ENCODE measurements at places on chromosomes 6 and 20.

DNA sequence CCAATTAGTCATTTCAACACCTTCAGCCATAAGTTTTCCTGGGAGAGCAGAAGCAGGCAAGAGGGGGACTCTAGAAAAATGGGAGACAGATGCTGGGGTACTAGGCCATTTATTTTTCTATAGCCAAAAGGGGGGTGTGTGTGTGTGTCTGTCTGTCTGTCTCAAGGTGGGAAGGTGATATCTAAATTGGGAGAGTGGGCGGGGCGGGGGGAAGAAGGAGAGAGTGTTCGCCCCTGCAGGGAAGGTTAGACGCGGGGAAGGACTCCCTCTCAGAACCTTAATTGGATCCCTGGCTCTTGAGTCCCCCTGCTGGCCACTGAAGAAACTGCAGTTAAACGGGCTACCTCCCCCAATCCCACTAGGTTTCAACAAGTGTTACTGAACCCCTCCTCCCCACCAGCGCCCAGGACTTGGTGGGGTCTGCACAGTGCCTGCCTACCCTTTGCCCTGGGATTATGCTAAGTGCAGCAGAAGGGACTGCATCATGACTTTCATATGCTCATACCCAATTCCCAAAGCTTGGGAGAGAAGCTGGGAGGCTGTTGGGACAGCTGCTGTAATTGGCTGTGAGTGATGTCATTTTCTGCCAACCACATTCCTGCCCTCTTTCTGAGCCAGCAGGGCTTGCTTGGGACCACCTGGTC, 45.8 kb downstream of the FOXP4 start:
- peak; percentile 29 for DNase-seq

- DNase-seq = no peak
Measured at GRCh38 chr6:147023581-147023980, 180.6 kb upstream of the STXBP5 start.

- DNase-seq = peak; percentile 6
Measured at GRCh38 chr20:56358070-56358469, 704 bp upstream of the FAM210B start.

DNA sequence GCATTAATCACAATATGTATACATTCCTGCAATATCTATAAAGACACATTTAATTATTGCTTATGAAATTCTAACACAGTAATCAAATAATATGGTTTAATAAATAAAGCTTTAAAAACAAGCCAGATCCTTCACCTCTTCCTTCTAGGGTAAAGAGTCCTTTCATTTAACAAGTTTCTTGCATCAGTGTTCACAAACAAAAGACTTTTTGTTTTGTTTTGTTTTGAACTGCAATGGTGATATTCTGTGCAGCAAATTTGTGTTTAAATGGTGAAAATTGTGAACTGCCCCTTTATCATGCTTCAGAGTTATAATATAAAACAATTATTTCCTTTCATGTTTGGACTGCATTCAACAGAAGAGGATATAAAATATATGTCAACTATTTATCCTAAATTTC, 177.3 kb downstream of the EPHA7 start:
- no peak for DNase-seq

GRCh38 chr20:34300809-34301586, 2.2 kb downstream of the AHCY start:
- DNase-seq = no peak

- DNase-seq = peak; percentile 45
Measured at GRCh38 chr6:110786271-110786670, 29.0 kb downstream of the CDK19 start.

GRCh38 chr20:17615645-17616479, 46.0 kb downstream of the DSTN start:
- DNase-seq = no peak

All from fibroblast of gingiva (primary cell).